Naive B cell (primary cell): ENCODE measurements at places on chromosomes 11 and 22. TPM values are rescaled to one million over a fixed set of nuclear protein-coding genes. Genes with fewer than 3 reads are reported as not detected.

Gene KLHL35
- 0.48 TPM for polyA plus RNA-seq

Gene FAT3
- polyA plus RNA-seq, result not detected

Gene C11orf97
- polyA plus RNA-seq, result not detected

Gene MOV10L1
- polyA plus RNA-seq, result not detected

Gene ALDH3B1
- not detected for polyA plus RNA-seq

DNA sequence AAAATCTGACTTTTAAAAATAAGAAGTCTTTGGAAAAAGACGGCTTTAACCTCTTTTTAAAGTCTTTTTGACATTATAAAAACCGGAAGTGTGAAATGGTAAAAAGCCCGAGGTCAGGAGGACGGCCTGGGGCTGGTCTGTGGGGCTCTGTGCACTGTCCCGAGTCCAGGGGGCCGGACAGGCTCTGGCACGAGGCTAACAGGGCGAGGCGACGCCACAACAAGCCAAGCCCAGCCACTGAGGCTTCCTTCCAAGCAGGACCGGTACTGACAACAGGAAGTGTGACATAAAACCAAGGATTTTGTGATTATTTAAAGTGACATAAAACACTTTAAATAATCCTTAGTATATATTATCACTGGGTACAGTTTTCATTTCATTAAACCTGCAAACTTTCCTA, 39.2 kb downstream of the BRD1 start:
- H3K4me1 ChIP-seq, result peaks cover 17% of the 10 kb centered on the region
- DNase-seq, result no peak
- peaks cover 12% of the 10 kb centered on the region for H3K36me3 ChIP-seq

- no peak overlapping the region for H3K4me3 ChIP-seq
- H3K27ac ChIP-seq, result no peak overlapping the region
- H3K36me3 ChIP-seq, result no peaks in the 10 kb centered on the region
Observed at GRCh38 chr11:80084608-80085007, 643.8 kb upstream of the TENM4 start.

GRCh38 chr11:130161441-130162145, 2.0 kb downstream of the ST14 start:
- no peak overlapping the region for H3K27ac ChIP-seq
- H3K36me3 ChIP-seq, result no peaks in the 10 kb centered on the region

- DNase-seq, result no peak
- no peaks in the 10 kb centered on the region for H3K36me3 ChIP-seq
- H3K27ac ChIP-seq, result no peak overlapping the region
Observed at GRCh38 chr11:12143461-12144258, 33.3 kb downstream of the MICAL2 start.

DNA sequence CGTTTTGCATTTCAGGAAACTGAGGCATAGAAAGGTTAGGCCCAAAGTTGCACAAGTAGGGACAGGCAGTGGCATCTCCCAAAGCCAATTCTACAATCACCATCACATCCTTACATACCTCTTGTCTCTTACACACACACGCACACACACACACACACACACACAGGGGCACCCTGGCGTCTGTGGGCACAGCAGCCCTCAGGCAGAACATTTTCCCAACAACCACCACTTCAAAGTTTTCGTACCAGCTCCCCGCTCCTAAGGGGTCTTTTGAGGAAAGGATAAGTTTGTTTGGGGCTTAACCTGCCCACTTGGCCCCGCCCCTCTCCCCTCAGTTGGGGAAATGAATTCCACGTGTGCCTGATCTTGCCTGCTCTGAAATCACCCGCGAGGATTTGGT, 14.7 kb upstream of the LRRC32 start:
- no peak for DNase-seq
- peak overlapping the region; percentile 69 for H3K4me3 ChIP-seq
- H3K27me3 ChIP-seq, result peaks cover 50% of the 10 kb centered on the region
- H3K36me3 ChIP-seq, result no peaks in the 10 kb centered on the region
- H3K4me1 ChIP-seq, result peaks cover 30% of the 10 kb centered on the region

- peaks cover 63% of the 10 kb centered on the region for H3K36me3 ChIP-seq
- H3K27me3 ChIP-seq, result no peaks in the 10 kb centered on the region
- H3K27ac ChIP-seq, result peak overlapping the region; percentile 39
- H3K4me3 ChIP-seq, result peak overlapping the region; percentile 69
- peaks cover 26% of the 10 kb centered on the region for H3K4me1 ChIP-seq
- no peak for DNase-seq
Observed at GRCh38 chr11:2481253-2481652, 36.4 kb downstream of the KCNQ1 start.

GRCh38 chr11:127607487-127608085, 607.0 kb upstream of the KIRREL3 start:
- no peaks in the 10 kb centered on the region for H3K4me1 ChIP-seq
- no peaks in the 10 kb centered on the region for H3K36me3 ChIP-seq
- H3K27ac ChIP-seq, result no peak overlapping the region
- no peak overlapping the region for H3K4me3 ChIP-seq
- H3K27me3 ChIP-seq, result no peaks in the 10 kb centered on the region
- no peak for DNase-seq

DNA sequence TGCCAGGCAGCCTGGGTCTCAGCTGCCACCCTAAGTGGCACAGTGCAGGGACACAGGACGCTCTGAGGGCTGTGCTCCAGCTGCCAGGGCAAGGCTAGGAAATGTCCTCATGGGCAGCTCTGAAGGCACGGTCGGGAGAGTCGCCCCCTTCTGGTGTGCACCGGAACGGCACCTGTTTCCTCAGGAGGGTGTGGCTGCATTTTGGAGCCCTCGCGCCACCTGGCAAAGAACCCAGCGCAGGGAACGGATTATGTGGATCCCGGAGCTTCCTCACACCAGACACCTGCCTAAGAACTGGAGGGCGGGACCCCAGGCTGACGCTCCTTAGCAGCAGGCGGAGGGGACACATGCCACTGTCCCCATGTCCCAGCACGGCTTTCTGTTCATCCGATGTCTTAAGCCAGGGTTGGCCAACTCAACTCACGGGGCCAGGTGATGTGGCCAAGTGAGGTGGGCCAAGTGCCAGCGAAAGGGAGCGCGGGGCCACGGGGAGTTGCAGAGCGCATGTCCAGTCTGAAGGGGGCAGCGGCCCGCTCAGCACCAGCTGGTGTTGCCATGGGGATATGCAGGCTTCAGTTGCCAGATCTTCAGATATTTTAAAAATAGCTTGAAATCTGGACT, 5.1 kb upstream of the SLC22A8 start:
- no peak for DNase-seq
- H3K27me3 ChIP-seq, result peaks cover 28% of the 10 kb centered on the region
- no peak overlapping the region for H3K27ac ChIP-seq
- no peaks in the 10 kb centered on the region for H3K36me3 ChIP-seq

DNA sequence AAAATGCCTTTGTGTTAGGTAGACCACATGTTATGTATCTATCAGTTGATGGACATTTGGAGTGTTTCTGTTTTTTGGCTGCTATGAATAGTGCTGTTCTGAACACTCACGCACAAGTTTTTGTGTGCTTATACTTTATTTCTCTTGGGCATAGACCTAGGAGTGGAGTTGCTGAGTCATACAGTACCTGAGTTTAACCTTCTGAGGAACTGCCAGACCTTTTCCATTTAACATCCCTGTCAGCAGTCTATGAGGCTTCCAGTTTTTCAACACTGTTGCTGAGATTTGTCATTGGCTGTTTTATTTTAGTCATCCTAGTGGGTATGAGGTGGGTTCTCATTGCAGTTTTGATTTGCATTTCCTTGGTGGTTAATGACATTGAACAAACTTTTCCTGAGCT, 4.4 kb downstream of the CTTN start:
- peaks cover 21% of the 10 kb centered on the region for H3K27me3 ChIP-seq
- H3K4me1 ChIP-seq, result peaks cover 15% of the 10 kb centered on the region
- no peak overlapping the region for H3K27ac ChIP-seq
- H3K4me3 ChIP-seq, result no peak overlapping the region
- no peak for DNase-seq

DNA sequence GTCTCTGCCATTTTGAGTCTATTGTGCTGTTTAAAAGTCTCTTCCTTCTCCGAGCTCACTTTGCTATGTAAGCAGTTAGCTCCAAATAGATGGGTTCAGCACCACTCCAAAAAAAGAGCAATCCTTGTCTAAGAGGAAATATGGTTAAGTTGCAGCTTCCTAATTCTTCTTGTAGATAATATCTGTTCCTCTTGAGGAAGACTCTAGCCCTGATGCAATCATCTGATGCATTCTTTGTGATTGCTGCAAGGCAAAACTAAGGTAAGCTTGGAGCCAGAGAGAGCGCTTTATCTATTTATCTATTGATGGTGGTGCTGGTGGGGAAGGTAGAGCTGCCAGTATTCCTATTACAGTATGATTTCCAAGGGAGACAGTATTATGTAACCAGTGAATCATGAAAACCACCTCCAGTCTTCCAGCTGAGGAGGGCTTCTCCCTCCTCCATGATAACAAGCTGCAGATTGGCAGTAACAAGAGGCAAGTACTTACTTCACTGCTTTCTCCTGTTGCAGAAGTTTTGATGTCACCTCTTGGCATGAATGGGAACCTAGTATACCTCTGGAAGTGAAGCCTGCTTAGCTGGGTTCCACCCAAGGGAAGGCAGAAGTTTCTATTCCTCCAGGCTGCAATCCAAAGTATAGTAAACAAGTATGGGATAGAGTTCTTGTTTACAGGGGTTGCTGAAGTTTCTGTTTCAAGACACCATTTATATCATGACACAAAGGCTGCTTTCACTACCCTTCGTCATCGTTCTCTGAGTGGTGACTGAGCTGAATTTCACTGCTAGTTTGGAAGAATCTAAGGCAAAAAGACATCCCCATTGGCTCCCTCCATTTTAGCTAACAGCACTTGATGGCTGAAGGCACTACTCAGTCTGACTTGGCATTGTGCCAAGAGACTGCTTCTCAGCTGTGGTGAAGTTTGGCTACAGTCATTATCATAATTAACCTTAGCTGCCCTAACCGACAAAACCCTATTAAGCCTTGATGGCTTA, 49.7 kb downstream of the FDX1 start:
- H3K4me1 ChIP-seq, result no peaks in the 10 kb centered on the region
- DNase-seq, result no peak
- no peak overlapping the region for H3K27ac ChIP-seq
- H3K4me3 ChIP-seq, result no peak overlapping the region
- no peaks in the 10 kb centered on the region for H3K27me3 ChIP-seq

- H3K27me3 ChIP-seq, result no peaks in the 10 kb centered on the region
- H3K27ac ChIP-seq, result no peak overlapping the region
- no peaks in the 10 kb centered on the region for H3K36me3 ChIP-seq
- H3K4me1 ChIP-seq, result no peaks in the 10 kb centered on the region
- no peak for DNase-seq
Observed at GRCh38 chr22:49241174-49241851, 586.4 kb downstream of the BRD1 start.

GRCh38 chr11:79809487-79809886, 368.7 kb upstream of the TENM4 start:
- H3K27ac ChIP-seq, result no peak overlapping the region
- H3K36me3 ChIP-seq, result no peaks in the 10 kb centered on the region
- no peaks in the 10 kb centered on the region for H3K4me1 ChIP-seq
- H3K27me3 ChIP-seq, result no peaks in the 10 kb centered on the region

DNA sequence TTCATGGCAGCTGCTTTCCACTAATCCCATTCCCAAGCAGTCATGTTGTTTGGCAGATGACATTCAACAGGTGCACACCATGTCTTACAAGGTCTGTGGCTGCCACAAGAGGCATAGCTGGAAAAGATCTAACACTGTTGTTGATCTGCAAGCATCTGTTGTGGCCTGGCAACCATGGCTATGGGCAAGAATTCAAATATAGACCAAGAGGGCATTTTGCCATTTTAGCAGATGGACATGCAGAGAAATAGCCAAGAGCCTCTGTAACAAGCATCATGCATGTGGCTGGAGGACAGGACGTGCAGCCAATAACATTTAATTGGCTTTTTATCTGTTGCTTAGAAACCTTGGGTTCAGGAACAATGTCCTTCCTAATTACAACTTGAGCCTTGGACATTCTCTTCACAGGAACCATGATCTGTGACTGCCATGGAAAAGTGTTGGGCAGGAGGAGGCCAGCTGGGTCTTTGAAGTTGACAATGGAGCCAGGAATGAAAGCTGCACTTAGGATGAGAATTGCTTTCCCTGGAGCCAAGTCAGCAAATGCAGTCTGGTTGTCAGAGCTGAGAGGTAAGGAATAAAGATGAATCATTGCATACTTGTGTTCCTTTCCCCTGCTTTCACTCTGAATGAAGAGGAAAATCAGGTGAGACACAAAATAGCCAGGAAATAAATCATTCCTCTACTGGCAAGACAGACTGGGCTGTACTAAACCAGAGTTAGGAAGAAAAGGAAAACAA, 113.6 kb upstream of the ANO5 start:
- no peaks in the 10 kb centered on the region for H3K4me1 ChIP-seq
- H3K27ac ChIP-seq, result no peak overlapping the region
- no peaks in the 10 kb centered on the region for H3K36me3 ChIP-seq
- H3K27me3 ChIP-seq, result no peaks in the 10 kb centered on the region

DNA sequence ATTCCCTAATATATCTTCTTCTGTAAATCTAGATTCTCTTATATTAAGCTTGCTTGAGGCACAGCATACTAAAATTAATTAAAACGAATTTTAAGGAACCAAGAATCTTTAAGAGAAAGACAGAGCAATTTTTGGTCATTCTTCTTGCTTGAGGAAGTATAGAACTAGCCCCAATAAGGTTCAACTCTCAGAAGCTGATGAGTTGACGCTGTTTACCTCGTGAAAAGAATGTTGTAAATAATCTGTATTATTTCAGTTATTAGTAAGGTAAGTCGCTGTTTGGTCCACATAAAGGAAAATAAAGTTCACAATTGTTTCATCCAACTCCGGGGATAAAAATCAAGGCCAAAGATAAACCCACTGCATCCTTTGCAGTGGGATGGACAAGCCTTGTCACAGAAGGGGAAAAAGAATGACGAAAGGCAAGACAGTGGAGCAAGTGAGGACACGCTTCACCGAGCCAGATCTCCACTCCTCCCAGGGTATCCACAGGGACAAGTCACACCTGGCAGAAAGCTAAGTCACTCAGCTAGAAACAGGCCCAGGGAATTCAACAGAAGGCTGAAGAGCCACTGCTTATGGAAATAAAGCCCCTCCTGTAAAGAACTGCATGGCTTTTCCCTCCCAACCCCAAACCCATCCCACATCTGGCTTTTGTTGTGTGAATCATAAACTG, 752 bp downstream of the POU2AF1 start:
- peaks cover 87% of the 10 kb centered on the region for H3K4me1 ChIP-seq
- no peak for DNase-seq
- H3K4me3 ChIP-seq, result peak overlapping the region; percentile 100
- H3K36me3 ChIP-seq, result peaks cover 6% of the 10 kb centered on the region
- H3K27me3 ChIP-seq, result no peaks in the 10 kb centered on the region
- H3K27ac ChIP-seq, result peak overlapping the region; percentile 100

DNA sequence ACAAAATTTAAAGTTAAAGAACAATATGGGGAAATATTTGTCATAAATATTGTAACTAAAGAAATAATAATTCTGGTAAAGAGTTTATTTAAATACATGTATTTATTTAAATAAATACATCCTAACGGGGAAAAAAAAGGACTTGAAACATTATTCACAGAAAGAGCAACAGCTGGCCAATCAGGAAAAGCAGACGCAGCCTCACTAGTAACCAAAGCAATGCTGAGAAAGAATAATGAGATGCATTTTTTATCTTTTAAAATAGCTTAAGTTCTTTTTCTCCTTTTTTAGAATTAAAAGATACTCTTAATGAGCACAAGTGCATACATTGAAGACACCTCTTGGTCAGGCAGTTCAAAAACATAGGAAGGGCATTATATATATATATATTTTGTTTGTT, 2.6 kb upstream of the LTO1 start:
- H3K4me1 ChIP-seq, result peaks cover 27% of the 10 kb centered on the region
- no peak overlapping the region for H3K4me3 ChIP-seq
- no peak overlapping the region for H3K27ac ChIP-seq
- H3K27me3 ChIP-seq, result peaks cover 8% of the 10 kb centered on the region
- no peaks in the 10 kb centered on the region for H3K36me3 ChIP-seq

GRCh38 chr11:68940651-68941323, 37.1 kb downstream of the IGHMBP2 start:
- no peaks in the 10 kb centered on the region for H3K27me3 ChIP-seq
- no peak overlapping the region for H3K4me3 ChIP-seq
- peaks cover 18% of the 10 kb centered on the region for H3K36me3 ChIP-seq
- no peak overlapping the region for H3K27ac ChIP-seq
